ENCODE measurements at places on chromosomes 5 and 9.

- no peak for DNase-seq
These were observed 12.5 kb upstream of the CHD1 start for GRCh38 chr5:98941131-98941883.

DNA sequence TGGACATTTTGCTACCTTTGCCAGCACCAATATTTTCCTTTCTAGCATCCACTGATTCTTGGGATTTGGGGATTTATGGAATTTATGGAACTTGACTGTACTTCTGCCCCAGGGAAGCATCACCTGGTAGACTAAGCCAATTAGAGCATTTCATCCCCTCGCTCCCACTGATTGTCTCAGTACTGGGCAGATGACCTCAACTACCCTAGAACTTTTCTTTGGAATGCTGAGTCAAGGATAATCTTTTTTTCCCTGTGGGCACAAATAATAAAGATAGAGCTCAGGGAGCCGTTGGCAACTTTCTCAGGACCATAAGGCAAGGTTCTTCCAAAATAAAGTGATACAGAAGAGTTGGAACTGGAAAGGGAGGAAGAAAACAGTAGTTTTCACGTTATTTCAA lies 438.4 kb downstream of the PLK2 start:
- no peak for DNase-seq

- no peak for DNase-seq
These were observed 426.8 kb upstream of the CTNND2 start for GRCh38 chr5:12330993-12331588.

- no peak for DNase-seq
These were observed 840.3 kb upstream of the SEMA6A start for GRCh38 chr5:117414926-117415325.

GRCh38 chr5:143593723-143594122 lies 190.2 kb upstream of the NR3C1 start:
- DNase-seq, result peak; percentile 75

DNA sequence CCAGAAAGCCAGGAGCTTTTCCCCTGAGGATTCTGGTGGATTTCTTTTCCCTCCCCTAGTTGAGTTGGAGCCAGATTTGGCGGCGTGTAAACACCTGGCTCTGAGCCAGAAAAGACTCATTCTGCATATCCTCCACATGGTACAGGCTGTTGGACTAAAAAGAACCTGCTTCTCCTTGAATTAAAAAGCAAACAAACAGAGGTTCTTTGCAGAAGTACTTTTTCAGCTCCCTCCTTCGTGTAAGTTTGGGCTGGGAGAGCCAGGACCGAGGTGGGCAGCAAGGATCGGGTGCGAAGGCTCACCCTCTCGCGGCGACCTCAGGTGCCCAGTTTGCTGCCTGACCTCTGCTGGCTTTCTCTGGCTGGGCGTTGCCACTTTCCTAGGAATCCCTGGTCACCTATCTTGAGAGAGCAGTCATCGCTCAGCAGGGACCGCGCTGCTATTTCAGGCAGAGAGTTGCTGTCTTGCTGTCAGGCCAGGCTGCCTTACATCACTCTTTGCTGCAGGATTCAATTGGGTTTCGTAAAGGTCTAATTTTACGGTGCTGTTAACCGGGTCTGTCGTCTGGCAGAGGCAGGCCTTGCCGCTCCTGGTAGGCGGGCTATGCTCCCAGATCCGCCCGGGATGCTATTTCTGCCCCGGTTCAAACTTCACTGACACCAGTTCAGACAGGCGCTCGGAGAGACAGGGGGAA lies 3.2 kb downstream of the PAPPA start:
- DNase-seq, result no peak

DNA sequence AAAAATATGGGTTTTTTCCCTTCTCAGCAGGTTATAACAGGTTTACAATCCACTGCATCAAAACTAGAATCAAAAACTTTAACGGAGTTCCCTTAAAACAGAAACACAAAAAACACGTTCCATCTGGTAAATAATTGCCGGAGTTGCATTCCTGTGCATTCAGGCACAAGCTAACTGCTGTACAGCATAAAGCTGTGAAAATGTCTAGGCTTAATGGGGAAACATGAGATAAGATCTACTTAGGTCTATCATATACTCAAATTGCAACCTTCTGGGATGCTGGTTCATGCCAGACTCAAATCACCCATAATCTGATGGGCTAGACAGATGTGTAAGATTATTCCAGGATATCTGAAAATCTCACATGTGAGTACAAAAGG lies 265.3 kb downstream of the DOCK8 start:
- DNase-seq, result no peak

- no peak for DNase-seq
These were observed 31.3 kb downstream of the CPEB4 start for GRCh38 chr5:173919443-173919842.

GRCh38 chr5:92652756-92653155 lies 928.3 kb downstream of the NR2F1-AS1 start:
- DNase-seq, result peak; percentile 18

GRCh38 chr5:102511666-102512065 lies 12.9 kb upstream of the SLCO6A1 start:
- DNase-seq, result no peak

- DNase-seq, result no peak
These were observed 40.2 kb downstream of the NSUN2 start for GRCh38 chr5:6592601-6593000.

DNA sequence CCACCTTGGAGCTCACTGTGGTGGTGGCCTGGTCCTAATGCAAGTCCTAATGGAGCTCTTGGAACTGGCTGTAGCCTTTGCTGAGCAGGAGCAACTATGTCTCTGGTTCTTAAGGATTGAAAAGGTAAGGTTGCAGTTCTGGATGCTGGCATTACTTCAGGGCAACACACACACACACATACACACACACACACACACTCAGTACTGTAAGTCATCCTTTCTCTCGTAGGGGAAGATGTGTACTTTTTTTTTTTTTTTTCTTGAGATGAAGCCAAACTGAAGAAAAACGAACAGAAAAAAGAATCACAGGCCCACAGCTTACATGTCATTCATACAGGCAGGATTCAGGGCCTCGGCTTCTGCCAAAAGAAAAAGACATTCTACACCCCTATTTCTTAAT lies 81.1 kb upstream of the RPS23 start:
- DNase-seq, result no peak

DNA sequence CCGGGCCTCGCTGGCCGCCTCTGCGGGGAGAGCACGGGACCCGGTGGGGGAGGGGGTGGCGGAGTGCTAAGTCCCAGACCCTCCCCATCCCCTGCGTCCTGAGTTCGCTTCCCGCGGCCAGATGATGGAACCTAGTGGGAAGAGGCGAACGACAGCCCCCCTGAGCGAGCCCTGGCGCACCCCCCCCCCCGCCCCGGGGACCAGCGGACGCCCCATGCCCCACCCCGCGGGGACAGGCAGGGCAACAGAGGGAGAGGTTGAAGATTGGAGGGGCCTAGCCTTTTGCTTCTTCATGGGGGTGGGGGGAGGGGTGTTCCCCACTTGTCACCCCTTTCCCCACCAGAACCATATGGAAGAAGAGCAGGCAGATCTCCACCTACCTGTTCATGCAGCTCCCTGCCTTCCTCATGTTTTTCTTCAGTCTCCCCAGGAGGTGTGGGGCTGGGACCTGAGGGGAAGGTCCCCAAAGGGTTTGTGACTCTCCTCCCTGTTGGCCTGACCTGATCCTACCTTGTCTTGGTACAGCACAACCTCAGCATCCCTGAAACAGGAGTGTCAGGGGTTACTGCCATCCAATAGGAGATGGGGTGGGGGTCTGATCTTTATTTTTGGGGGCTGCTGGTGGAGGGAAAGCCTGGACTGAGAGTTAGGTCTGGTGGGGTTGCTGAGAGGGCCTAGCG lies 485 bp downstream of the FAM53C start:
- DNase-seq, result no peak

DNA sequence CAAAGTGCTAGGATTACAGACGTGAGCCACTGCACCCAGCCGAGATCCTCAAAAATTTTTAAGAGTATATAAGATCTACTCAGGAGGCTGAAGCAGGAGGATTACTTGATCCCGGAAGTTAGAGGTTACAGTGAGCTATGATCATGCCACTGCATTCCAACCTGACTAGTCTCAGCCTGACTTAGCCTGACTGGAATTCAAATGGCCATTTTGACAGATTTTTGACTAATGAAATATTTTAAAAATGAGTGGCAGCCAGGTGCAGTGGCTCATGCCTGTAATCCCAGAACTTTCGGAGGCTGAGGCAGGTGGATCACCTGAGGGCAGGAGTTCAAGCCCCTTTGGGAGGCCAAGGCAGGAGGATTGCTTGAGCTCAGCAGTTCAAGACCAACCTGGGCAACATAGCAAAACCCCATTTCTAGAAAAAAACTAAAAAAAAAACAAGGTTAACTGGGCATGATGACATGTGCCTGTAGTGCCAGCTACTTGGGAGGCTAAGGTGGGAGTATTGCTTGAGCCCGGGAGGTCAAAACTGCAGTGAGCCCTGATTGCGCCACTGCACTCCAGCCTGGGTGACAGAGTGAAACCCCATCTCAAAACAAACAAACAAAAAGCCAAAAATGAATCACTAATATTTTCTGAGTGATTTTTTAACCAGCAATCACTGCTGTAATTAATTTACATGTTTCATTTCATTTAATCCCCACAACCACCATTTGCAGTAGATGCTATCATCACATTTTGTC lies 16.6 kb downstream of the ATOX1 start:
- no peak for DNase-seq

GRCh38 chr9:14051419-14051818 lies 262.5 kb downstream of the NFIB start:
- DNase-seq, result no peak

- DNase-seq, result peak; percentile 11
These were observed 1.8 kb downstream of the SEMA5A start for GRCh38 chr5:9544056-9544455.

- DNase-seq, result no peak
These were observed 20.7 kb upstream of the JADE2 start for GRCh38 chr5:134504629-134505300.

GRCh38 chr5:142743592-142744441 lies 26.4 kb upstream of the ARHGAP26 start:
- DNase-seq, result no peak

- DNase-seq, result no peak
These were observed 328.2 kb downstream of the TUSC1 start for GRCh38 chr9:25350011-25350410.

GRCh38 chr9:130607640-130608420 lies 28.5 kb downstream of the FUBP3 start:
- no peak for DNase-seq

GRCh38 chr5:140072812-140073211 lies 29.7 kb upstream of the NRG2 start:
- DNase-seq, result no peak

DNA sequence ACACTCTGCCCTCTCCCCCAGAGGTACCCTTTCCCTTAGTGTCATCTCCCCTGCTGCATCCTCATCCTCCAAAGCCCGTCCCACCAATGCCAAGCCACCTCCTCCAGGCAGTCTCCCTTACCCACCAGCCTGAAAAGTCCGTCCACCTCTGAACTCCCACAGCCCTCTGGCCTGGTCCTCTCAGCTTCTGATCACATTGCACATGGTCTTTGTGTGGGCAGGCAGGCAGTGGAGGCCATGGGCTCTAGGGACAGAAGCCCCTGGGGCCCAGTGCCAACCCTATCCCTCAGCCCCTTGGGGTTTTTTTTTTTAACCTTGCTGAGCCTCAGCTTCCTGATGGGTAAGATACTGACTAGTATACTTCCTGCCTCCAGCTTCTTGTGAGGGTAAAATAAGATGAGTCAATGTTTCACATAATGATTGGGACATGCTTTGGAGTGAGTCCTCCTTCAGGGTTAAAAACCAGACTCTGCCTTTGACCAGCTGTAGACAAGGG lies 19.4 kb downstream of the CSF1R start:
- DNase-seq, result no peak

Data from MM.1S (cell line).